ENCODE measurements at places on chromosomes 11 and 22.
A peak's percentile ranks its signal among the peaks of the same experiment; 100 is the strongest.

DNA sequence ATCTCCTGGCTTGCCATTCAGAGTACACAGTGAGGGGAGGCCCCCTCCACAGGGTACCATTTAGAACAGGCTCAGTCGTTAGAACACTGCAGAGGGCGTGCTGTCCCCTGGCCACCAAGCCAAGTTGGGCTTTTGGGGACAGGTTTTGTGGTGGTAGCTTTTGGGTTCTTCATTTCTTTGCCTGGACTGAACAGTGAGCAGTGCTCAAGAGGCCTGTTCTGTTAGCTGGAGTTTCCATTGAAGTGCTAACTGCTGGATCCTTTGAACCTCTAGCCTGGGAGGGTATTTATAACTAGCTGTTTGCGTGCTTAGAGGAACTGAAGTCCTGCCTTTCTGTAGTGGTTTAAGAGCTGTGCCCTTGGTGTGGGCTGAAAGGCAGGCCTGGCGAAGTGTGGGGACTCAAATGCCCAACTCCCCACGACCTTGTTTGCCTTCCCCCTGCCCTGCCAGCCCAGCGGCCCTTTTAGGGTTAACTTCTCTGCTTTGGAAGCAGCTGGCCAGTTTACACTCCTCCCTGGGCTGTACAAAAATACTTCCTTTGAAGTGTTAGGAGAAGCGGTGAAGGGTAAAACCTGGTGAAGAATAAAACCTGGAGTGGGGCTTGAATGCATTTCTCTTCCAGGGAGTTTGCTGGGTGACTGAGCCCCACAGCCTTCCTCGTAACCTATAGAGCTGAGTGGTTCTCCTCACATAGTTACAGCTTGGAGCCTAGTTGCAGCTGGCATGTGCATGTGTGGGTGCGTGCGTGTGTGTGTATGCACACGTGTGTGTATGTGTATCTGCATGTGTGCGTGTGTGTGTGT lies 34.6 kb downstream of the ZNRF3 start:
- peak; percentile 54 for DNase-seq

DNA sequence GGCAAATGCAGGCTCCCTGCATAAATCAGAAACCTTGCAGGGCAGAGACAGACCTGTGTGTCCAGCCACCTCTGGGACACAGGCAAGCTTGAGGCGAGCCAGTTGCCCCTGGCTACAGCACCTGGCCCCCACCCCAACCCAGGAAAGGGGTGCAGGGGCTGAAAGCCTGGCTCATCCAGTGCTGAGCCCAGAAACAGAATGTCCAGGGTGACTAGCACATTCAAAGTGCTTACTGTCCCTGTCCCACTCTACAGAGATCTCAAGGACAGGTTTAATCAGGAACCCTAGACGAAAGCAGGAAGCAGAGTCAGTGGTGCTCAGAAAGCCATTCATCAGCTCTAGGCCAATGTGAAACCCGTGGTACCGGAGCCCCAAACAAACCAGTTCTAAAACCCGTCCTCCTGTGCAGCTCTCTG lies 31.9 kb downstream of the PLEKHA7 start:
- no peak for DNase-seq

DNA sequence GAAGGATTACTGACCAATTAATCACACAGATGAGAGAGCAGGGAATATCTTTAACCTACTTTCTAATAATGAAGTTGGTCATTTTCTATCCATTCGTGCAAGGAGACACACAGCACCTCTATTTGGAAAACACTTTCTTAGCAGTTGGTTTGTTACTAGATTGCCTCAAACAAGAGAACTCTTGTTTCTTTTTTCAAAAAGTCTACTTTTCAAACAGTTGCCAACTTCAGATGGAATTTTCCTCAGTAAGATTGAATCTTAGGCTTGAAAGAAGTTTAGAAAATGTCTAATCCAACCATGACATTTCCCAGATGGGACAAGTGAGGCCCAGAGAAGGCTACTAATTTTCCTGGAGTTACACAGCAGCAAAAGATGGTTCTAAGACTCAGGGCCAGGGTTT lies 42.4 kb upstream of the SMTN start:
- DNase-seq, result no peak

DNA sequence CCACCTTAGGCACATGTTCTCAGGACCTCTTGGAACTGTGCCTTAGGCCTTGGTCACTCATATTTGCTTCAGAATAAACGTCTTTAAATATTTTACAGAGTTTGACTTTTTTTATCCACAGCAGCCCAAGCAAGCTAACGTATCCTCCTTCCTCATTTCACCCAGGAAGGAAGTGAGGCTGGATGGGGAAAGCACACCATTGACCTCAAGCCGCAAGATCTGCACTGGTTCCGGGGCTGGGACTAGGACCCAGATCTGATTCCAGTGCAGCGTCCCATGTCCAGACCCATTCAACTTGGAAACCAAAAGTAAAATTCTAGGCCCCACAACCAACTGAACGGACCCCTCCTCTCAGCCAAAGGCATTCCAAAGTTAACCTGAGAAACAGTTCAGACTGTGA lies 2.4 kb upstream of the LGALS12 start:
- DNase-seq, result no peak

- peak; percentile 43 for DNase-seq
These were observed 22.6 kb upstream of the ISX start for GRCh38 chr22:35043252-35043933.

DNA sequence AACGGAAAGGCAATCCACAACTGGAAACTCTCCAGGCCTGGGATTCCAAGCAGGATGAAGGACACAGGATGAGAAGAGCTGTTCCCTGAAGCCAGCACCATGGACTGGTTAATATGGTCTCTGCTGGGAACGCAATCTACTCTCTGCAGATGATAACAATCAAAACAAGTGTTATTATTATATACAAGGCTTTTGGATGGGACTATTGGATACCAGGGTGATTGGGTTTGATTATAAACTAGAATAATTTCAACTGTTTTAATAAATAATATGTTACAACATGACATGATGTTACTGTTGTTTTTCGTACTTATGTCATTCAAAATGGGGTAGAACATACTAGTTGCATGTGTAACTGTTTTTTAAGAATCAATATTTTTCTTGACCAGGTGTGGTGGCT lies at the start of gene OR52R1:
OR52R1 (minus strand) TSS at position 101 of the 400 bp plus-strand sequence; CDS start at position 101, 0 bp downstream.
- DNase-seq, result no peak
